ENCODE measurements at places on chromosomes 13 and 19.

- DNase-seq = no peak
Observed at GRCh38 chr13:85236413-85236812, 562.8 kb downstream of the SLITRK6 start.

DNA sequence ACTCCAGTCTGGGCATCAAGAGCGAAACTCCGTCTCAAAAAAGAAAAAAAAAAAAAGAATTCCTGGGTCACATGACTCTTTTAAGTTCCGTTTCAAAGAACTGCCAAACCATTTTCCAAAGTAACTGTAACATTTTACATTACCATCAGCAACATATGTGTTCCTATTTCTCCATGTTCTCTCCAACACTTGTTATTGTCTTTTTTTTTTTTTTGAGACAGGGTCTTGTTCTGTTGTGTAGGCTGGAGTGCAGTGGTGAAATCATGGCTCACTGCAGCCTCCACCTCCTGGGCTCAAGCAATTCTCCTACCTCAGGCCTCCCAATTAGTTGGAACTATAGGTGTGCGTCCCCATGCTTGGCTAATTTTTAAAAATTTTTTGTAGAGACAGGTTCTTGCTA is 6.5 kb downstream of the LGALS7B start:
- no peak for DNase-seq

DNA sequence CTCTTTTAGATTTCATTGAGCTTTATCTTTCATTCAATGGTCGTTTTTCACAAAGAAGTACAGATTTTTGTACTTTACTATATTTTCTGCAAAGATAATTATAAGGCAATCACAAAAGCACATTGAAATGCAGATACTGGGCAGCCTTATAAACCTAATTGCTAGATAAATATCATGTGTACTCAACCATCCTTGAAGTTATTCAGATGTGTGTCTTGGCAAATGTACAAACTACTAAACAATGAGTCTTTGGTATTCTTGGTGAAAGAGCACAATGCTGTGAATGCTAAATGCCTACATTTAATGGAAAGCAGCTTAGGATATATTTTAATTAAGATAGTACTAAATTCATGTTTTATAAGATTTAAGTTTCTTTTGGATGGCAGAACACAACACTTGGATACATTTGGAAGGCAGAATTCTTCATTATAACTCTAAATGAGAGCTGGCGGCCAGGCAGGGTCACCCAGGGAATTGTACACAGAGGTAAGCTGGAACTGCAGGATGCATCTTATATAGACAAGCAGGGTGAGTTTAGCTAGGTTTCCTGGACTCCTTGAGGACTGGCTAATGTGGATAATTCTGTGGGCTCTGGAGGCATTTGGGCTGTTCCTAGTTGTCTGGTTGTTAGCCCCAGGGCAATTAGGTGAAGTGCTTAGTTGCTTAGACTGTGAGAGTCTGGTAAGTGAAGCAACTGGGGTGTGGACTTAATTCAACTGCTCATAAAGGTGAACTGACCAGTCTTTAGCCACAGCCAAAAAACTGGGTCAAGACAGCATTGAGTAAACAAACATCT is 286.6 kb downstream of the PCDH20 start:
- no peak for DNase-seq

DNA sequence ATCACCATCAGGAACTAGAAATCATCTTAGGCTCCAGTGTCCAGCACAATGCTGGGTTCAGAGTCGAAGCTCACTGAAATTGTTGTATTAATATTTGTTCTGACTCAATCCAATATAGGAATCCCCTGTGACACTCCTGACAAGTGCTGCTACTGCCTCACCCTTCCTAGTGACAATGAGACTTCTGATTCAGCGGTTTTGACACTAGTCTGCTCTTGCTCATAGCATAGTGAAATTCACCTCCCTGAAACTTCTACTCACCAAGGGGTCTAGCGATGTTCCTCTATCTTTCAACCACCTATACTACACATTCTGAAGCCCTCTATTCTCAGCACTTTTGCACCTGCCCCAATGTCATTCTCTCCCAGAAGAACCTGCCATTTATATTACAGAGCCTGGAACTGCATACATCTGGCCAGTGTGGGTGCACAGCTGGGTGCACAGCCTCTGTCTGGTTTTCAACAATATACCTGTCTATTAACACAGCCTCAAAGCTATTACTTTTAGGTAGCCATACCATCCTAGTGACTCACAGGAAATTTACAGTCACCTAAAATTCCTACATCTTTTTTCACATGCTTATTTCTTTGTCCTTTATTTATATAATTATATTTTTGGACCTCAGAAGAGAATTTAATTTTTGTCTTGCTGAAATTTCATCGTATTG is 88.3 kb downstream of the DOCK9 start:
- no peak for DNase-seq

DNA sequence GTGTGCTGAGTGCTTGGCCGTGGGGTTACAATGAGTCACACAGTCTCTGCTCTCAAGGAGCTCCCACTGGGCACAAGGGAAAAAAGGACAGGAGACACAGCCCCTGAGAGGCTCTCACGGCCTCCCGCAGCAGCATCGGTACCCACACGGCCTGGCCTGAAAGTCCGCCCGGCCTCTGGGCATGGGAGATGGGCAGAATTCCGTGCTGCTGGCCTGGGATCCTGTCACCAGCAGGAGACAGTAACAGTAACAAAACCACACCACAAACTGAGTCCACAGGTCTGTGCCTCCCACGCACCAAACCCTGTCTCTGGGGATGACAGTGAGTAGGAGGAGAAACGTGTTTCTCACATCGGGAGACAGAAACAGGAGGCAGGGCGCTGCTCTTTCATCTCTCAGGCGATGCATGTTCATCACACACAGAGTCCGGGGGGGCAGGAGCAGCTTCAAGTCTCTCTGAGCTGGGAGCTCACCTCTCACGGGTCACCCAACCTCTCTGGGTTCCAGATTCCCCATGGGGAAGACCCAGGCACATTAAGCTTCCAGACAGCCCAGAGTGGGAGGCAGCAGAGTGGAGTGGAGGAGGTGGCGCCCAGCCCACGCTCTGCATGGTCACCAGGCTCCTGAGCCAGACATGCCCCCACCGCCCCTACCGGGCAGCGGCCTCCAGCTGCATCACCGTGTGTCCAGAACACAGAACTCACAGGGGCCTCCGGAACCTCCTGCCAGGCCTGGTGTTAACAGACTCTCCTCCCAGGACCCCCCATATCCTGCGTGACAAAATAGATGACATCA is 124.7 kb upstream of the VSTM2B start:
- DNase-seq = no peak

GRCh38 chr19:12485052-12485416 is 418 bp upstream of the ZNF709 start:
- DNase-seq = no peak

- no peak for DNase-seq
Observed at GRCh38 chr13:113464476-113464875, 11.2 kb upstream of the ADPRHL1 start.

GRCh38 chr19:35379992-35380391 is 9.1 kb downstream of the GPR42 start:
- no peak for DNase-seq

DNA sequence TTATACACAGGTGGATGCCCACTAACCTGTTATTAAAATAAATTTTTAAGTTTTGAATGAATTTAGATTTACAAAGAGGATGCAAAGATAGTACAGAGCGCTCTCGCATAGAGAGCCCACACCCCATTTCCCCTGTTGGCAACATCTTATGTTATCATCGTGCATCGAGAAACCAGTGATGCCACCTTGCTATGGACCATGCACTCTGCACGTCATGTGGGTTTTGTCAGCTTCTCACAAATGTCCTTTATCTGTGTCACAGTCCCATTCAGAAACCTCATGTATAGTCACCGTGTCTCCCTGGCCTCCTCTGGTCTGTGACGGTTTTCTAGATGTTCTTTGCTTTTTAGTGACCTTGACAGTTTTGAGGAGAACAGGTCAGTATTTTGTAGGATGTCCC is 60.0 kb downstream of the ING1 start:
- no peak for DNase-seq

DNA sequence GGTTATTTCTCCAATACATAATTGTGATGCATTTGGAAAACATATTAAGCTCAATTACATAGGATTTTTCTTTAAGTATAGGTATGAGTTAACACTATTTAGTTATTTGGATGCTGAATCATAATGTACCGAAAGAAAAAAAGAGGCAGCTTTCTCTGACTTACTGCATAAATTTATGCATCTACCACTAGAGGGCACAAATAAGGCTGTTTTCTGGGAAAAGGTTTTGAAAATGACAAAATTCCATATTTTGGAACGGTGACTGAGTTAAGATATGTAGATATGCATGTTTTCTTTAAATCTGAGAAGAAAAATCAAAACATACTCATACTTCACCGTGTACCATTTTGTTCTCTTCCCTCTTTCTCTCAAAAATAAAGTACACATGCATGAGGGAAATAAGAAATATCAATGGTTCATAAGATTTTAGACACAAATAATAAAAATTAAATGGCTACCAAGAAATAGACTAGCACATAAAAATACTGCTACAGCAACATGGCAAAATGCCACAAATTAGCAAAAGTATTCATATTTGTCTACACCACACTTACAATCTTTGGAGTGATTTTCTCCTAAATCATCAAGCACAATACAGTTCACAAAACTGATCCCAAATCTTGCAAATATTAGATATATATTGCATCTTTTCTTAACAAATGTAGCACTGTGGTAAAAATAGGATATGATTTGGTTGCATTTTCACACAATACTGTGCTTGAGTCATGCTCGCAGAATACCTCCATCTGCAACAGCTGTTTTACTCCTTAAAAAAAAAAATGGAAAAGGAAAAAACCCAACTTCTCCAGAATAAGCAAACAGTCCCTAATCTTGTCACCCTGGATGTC is 260.0 kb downstream of the FGF14 start:
- DNase-seq = no peak

DNA sequence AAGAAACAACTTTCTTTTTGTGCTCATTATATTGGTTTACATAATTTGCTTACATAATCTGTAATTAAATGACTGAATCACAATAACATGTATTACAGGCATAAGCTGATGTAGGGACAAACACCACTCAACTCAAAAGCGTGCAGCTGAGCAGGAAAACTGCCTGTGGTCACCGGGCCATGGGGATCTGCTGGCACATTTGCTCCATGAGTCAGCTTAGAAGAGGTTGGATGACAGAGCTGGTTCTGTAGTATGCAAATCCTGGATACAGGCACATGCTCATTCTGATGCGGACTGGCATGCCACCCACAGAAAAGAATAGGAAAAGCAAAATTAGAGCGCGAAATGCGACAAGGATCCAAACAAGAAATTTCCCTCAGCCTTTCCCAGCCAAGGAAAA is 128.6 kb downstream of the USP12 start:
- peak; percentile 55 for DNase-seq

DNA sequence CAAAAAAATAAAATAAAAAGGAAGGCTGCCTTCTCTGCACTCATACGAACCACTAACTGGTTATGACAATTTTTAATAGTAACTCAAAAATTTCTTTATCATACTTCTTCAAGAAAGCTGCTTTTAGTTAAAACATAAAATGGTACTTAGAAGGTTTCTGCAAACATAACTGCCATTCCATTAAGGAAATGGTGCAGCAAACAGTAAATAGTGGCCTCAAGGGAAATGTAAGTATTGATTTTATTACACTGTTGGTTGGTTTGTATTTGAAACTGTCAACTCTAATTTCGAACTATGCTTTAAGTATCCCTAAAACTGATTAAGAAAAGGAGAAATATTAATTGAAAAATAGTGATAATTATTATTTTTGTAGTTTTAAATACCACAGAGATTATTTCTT is 278.0 kb downstream of the DACH1 start:
- no peak for DNase-seq

- DNase-seq = peak; percentile 14
Observed at GRCh38 chr19:4524808-4525562, 6.7 kb upstream of the PLIN4 start.

DNA sequence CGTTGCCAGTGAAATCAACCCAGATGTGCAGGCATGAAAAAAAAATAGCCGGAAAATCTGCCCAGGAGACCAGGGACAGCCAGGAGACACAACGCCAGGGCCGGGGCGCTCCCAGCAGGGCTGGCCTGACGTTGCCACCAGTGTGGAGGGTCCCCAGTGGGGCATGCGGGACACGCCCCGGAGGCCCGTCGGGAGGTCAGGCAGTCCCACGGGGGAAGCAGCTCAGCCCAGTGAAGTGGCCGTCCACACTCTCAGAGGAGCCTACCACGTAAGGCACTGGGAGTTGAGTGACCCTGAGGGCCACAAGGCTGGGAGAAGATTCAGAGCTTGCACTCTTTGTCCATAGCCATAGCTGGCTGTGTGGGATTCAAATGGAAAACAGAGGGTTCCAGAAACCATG is 53.2 kb upstream of the GAS6 start:
- no peak for DNase-seq

- DNase-seq = no peak
Observed at GRCh38 chr13:22703601-22704209, 477.1 kb upstream of the SGCG start.

- DNase-seq = no peak
Observed at GRCh38 chr13:113814435-113814821, 49.4 kb downstream of the GAS6 start.

- peak; percentile 5 for DNase-seq
Observed at GRCh38 chr19:37855098-37855497, 51.3 kb downstream of the WDR87 start.

- peak; percentile 68 for DNase-seq
Observed at GRCh38 chr19:46428239-46429135, at the start of gene PNMA8C. Gene PNMA8C (minus strand): TSS chr19:46428936. CDS start chr19:46428359, 577 bp downstream.

DNA sequence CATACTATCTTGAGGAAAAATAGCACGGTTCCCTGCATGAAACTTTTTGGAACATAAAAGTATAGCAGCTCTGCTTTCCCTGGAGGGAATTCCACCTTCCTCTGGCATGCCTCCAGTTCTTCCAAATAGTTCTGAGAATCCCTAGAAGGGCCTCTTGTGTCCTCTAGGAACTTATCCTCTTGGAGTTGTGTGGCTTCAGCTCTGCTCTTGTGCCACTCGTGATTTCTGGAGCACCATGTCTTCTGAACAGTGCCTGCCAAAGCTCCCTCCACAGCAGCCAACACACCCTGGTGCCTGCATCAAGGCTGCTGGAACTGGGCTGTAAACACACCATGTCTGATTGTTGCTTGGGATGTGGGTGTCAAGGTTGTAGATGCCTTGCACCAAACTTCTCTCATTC is 65.7 kb upstream of the FLT1 start:
- DNase-seq = no peak

DNA sequence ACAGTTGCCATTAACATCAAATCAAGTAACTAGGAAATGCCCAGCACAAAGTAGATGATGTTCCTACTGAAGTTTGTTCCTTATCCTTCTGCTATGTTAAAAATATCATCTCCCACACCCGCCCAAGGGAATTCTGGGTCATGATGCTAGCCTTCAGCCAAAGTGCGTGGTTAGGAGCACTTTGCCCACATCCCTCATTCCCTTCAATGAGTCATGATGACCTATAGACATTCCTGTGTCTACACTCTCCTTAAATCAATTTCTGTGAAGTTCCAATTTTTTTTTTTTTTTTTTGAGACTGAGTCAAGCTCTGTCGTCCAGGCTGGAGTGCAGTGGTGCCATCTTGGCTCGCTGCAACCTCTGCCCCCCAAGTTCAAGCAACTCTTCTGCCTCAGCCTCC is 17.0 kb downstream of the RXFP2 start:
- no peak for DNase-seq

DNA sequence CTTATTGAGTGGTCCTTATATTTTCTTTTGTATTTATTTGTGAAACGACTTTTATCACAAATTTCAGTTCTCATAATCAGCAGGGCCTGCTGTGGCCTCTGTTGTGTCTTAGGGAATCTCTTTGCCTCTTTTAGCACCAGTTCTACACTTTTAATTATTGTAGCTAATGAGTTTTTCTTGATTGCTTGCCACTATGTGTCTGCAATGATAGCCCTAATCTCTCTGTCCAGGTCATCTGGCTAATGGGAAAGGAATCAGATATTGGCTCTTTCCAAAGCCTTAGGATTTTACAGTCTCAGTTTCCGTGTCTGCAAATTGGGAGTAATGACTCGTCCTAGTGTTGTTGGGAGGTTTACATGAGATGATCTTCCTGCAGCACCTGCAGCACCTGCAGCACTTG is 10.2 kb downstream of the WDFY2 start:
- DNase-seq = no peak

All from amygdala (tissue), 56 donors.